Thymus (tissue), 14 donors: ENCODE measurements at places on chromosomes 4 and X.

GRCh38 chr4:26226629-26227376 is 94.0 kb upstream of the RBPJ start:
- no peak for DNase-seq

- no peak for DNase-seq
Measured at GRCh38 chrX:41522081-41522480, 74.9 kb downstream of the NYX start.

- DNase-seq = no peak
Measured at GRCh38 chrX:153917869-153918268, 8.2 kb downstream of the ARHGAP4 start.

DNA sequence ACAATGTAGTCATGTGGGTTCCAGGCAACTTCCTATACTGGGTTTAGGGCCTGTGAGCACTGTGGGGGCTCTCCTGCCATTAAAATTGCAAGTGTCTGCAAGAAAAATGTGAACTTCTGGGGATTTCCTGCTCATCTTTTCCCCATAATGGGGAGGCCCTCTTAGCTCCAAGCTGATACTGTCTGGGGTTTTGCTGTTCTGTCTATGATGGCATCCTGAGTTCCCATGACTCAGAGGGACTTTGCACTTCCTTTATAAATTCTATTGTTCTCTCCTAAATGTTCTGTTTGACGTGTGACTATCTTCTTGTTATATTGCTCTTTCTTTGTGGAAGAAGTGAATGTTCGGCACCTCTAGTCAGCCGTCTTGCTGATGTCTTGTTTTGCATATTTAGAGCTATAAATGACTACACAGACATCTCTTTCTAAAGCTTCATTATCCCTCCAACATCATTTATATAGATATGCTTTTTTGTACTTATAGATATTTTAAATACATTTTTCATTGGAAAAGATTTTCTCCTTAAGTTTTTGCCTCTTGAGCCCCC is 465.8 kb downstream of the NAF1 start:
- no peak for DNase-seq

DNA sequence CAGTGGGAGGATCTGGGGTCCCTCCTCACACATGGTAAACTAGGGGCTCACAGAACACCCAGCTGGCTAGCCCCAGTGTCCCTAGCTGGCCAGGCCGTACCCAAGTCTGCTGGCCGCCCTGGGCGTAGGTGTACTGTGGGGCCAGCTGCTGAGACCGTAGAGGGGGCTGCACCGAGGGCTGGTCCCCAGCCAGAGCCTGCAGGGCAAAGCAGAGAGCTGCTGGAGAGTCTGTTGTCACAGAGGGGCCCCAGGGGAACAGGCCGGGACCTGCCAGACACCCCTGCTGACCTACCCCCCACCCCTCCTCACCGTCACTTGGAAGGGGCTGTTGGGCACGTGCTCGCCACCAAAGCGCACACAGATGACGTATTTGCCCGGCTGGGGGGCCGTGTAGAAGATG is 19.9 kb downstream of the FLNA start:
- no peak for DNase-seq

- DNase-seq = no peak
Measured at GRCh38 chrX:145825896-145826295, 8.3 kb downstream of the SLITRK2 start.

DNA sequence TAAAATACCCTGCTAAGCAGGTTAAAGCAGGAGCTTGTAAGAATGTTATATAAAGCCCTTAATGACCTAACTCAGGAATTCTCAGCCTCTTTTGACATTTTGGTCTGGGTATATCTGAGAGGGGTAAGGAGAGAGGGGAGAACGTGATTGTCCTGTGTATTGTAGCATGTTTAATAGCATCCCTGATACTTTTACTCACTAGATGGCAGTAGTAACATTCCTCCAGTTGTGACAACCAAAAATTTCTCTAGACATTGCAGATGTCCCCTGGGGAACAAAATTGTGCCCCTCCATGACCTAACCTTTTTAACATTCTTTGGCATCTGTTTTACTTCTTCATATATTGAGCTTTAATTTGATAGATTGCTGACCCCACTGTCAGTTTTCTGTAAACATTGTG is 17.9 kb downstream of the SMARCA5 start:
- DNase-seq = no peak

GRCh38 chrX:3252744-3253143 is 93.7 kb downstream of the MXRA5 start:
- no peak for DNase-seq

DNA sequence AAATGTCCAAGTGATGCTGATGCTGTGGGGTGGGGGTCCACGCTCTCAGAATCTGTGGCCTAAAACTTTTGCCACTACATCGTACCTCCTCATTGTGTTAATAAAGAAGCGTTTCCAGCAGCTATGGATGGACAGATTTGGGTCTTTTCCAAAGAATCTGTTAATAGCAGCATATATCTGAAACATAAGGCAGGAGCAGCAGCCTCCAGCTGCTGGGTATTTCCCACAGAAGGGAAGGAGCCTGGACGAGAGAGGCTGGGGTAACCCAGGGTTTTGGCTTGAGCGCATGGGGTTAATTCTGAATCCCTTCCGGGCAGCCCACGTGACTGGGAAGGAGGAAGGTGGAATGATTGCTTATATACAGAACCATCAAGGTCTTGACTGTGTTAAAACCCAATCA is 332.4 kb downstream of the BCOR start:
- no peak for DNase-seq

GRCh38 chr4:189185810-189186432 is 754.8 kb upstream of the FRG1 start:
- no peak for DNase-seq

- DNase-seq = no peak
Measured at GRCh38 chr4:127832585-127832984, 48.1 kb upstream of the PLK4 start.

GRCh38 chr4:184573701-184574100 is 75.5 kb downstream of the CASP3 start:
- DNase-seq = no peak

- no peak for DNase-seq
Measured at GRCh38 chrX:8969378-8969777, 64.5 kb downstream of the FAM9B start.

DNA sequence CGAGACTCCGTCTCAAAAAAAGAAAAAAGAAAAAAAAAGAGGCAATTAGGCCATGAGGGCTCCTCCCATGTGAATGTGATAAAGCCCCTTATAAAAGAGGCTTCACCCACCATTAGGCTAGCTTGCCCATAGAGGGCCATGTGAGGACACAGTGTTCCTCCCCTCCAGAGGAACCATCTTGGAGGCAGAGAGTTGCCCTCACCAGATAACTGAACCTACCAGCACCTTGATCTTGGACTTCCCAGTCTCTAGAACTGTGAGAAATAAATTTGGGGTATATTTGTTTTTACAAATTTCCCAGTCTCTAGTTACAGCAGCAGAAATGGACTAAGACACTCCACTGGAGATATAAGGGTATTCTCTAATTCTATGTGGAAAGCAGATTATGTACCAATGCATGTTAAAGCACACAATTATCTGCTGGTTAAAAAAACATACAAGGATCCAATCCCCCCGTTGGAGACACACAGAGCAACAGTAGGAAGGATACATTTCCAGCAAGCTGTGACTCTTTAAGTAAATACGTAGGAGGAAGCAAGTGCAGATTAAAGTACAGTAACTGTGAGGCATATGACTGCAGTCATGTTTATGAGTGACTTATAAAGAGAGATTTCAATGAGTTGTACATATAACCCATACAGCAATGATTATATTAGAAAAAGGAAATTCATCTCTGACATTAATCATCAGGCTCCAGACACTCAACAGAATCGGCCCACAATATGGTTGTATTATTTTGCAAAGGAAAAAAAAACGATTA is 21.4 kb downstream of the SH3RF1 start:
- DNase-seq = no peak

DNA sequence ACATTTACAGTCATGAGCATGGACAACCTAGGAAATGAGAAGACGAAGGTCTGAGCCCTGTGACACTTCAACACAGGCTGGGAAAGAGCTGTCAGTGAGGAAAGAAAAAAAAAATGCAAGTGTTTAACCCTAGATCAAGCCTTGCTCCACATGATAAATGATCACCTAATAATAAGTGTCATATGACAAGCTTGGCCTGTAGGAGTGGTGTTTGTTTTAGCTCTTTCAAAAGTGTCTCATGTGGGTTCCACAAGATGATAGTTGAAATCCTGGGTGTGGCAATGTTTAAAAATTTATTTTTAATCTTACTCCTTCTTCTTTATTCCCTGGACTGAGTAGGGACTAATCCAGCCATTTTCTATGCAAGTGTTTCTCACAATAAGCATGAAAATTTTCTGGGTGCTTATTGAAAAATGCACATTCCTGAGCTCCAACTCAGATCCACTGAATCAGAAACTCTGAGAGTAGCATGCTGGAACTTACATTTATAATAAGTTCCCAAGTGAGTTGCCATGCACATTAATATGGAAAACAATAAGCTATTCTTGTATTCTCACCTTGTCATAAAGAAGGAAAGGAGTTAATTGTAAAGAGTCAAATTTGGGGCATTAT is 138.3 kb downstream of the AREG start:
- no peak for DNase-seq

DNA sequence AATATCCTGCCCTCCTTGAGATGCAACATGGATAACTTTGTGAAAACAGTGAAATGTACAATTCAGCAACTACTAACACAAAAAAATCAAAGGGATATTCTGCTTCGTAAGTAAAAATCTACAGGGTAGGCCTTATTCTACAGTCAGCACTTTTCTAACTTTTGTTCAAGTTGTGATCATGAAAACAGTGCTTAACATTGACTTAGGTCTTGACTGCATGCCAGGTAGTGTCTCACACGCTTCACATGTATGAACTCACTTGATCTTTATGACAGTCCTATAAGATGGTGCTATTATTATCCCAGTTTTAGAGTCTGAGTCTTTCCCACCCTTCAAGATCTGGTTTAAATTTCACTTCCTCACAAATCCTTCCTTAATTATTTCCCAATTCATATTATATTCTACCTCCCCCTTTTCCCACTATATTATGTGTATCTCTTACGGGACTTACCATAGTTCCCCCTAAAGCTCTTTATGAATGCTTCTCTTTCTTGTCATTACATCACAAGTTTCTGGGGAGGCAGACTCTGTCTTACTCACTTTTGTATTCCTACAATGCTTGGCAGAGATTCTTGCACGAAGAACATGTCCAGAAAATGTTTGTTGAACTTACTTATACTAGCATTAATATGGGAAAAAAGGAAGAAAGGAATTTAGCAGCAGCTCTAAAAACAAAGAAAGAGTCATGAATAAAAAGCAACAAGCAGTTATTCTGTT is 179.8 kb downstream of the SCFD2 start:
- no peak for DNase-seq

- no peak for DNase-seq
Measured at GRCh38 chr4:7252510-7253340, 60.4 kb downstream of the SORCS2 start.

GRCh38 chr4:137934911-137935310 is 307.2 kb downstream of the SLC7A11 start:
- DNase-seq = no peak

GRCh38 chr4:169246957-169247396 is 23.8 kb downstream of the SH3RF1 start:
- DNase-seq = no peak

DNA sequence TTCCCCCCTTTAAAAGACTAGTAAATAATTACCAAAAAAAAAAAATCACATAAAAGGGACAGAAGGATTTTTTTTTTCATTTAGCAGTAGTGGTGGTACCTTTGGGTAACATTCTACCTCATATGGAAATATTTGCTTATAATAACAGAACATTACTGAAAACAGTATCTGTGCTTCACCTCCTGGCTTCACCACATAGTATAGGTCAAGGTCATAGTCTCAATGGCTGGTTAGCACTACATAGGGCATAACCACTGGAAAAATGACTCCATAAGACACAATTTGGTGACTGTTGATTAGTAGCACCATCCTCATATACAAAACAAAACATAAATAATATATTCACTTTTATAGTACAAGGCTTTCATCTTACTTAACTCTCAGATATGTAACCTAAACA is 34.7 kb downstream of the MANBA start:
- DNase-seq = no peak

DNA sequence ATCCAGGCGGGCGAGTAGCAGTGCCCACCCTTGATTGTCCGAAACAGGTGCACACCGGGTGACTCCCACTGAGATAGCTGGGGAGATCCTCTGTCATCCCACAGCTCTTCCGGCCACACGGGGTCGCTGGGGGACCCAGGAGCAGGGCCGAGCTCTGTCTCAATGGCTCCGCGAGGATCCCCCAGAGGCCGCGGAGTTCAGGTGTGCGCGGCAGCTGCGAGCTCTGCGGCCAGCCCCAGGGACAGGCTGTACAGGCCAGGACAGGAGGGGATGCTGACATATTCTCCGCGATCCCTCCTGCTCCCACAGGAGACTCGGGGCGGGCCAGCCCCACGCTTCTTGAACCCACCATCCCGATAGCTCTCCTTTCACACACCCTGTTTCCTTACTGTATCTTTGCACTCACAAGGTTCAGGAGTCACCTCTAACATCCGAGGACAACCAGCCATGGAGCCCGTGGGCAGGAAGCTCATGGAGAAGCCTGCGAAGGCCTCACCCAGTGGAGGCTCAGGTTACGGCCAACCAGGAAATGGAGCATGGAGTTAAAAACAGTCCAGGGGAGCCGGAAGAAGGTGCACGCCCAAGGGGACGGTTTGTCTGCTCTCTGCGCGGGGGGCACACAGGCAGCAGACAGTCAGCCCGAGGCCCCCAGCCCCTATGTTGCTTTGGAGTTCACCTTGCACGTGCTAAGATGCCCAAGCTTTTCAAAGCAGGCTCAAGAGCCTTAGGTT is 77.9 kb upstream of the AMELX start:
- no peak for DNase-seq

DNA sequence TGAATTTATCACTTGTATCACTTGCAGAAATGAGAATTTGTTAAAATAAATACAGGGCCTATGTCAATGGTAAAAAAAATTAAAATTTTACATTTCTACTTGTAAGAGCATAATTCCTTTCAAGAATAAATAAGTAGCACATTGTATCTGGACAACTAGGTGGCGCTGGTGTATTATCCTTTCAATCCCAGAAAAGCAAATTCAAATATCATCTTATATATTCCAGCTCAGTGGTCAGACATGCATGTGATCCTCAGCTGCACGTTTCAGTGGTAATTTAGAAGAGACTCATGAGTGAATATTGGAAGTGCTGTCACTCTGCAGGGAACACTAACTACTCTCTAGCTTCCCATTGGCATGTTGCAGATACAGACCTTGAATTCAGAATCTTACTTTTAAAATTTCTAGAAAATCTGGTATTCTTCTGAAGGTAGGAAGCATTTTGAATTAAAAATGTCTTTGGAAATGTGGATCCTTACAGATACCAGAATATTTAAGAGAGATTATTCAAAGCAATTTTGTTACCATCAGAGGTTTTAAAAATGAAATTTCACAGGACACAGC is 1414.7 kb upstream of the TENM3 start:
- DNase-seq = peak; percentile 0

- DNase-seq = no peak
Measured at GRCh38 chr4:60194214-60194613, 1005.9 kb upstream of the ADGRL3 start.

- DNase-seq = no peak
Measured at GRCh38 chr4:55561889-55562288, 15.2 kb upstream of the CLOCK start.

GRCh38 chr4:116688536-116688935 is 396.8 kb downstream of the TRAM1L1 start:
- no peak for DNase-seq

- no peak for DNase-seq
Measured at GRCh38 chrX:45428831-45429230, 228.2 kb upstream of the DIPK2B start.

GRCh38 chr4:189804894-189805293 is 135.8 kb upstream of the FRG1 start:
- no peak for DNase-seq
